Activated T-helper 1 cell treated with anti-CD3 and anti-CD28 coated beads, Interleukin-12 subunit alpha, Interleukin-12 subunit beta, Interleukin-2, Interleukin-4 antibody, amounts not matched to agents 30 ng/mL and 10 ng/mL and 1 ng/mL, durations not matched to agents 14 hours and 24 hours and 36 hours (primary cell): ENCODE measurements at places on chromosomes 16 and 17. TPM values are rescaled to one million over a fixed set of nuclear protein-coding genes. Genes with fewer than 3 reads are reported as not detected.

EXOC3L1 gene
- total RNA-seq = 0.34 TPM in 1 of 2 replicates, not detected in the other

CDH1 gene
- total RNA-seq = 0.64 and 2.2 TPM in 2 replicates

OR3A3 gene
- not detected in 2 replicates for total RNA-seq

NKD1 gene
- 1.1 and 1.4 TPM in 2 replicates for total RNA-seq

ZBTB4 gene
- 15.1 and 16.0 TPM in 2 replicates for total RNA-seq

EMC8 gene
- total RNA-seq = 49.5 and 51.1 TPM in 2 replicates

GPR142 gene
- not detected in 2 replicates for total RNA-seq

KRT15 gene
- not detected in 2 replicates for total RNA-seq

SP2 gene
- 24.0 and 26.3 TPM in 2 replicates for total RNA-seq

SPNS2 gene
- 0.17 TPM in 1 of 2 replicates, not detected in the other for total RNA-seq

DNA sequence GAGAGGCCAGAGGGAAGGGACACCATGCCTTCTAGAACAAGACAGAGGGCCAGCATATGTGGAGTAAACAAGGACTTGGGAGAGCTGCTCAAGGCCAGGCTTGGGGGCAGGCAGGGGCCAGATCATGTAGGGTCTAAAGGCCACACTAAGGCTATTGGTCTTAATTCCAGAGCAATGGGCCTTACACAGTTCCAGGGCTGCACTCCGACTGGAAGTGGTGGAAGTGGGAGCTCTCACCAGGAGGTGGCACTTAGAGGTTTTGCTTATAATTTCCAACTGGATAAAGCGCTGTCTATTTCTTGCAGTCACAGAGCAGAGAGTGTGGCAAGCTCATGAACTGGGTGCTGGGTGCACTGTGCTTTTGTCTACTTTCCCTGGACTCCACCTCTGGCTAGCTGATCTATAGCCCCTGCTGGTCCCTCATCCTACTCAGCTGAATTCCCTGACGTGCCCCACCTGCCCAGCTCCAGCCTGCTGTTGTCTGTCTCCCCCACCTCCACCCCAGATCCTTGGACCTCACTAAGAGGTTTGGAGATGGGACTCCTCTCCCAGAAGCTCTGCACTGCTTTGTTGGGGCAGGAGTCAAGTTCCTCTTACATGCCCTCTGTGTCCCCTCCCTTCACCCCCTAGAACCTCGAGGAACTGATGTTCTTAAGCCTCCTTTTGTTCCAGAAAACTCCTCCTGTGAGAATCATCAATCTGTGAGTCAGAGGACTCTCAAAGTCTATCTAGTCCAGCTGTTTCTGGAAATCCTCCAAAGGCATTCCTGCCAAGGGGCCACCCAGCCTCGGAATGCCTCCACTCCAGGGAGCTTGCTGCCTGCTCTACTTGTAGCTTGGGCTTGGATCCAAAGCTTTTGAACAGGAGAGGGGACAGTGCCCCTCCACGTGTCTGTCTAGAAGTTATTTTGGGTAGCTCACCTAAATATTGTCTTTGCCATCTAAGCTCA, 48.1 kb upstream of the KSR1 start:
- H3K4me3 ChIP-seq = no peak overlapping the region
- no peak overlapping the region for H3K27ac ChIP-seq
- no peak for DNase-seq
- H3K27me3 ChIP-seq = peaks cover 13% of the 10 kb centered on the region
- no peaks in the 10 kb centered on the region for H3K36me3 ChIP-seq

GRCh38 chr17:68047153-68047846, 11.8 kb downstream of the KPNA2 start:
- H3K36me3 ChIP-seq = peaks cover 44% of the 10 kb centered on the region
- peaks cover 6% of the 10 kb centered on the region for H3K4me1 ChIP-seq
- no peak for DNase-seq
- H3K27ac ChIP-seq = no peak overlapping the region
- no peaks in the 10 kb centered on the region for H3K27me3 ChIP-seq
- no peak overlapping the region for H3K4me3 ChIP-seq

DNA sequence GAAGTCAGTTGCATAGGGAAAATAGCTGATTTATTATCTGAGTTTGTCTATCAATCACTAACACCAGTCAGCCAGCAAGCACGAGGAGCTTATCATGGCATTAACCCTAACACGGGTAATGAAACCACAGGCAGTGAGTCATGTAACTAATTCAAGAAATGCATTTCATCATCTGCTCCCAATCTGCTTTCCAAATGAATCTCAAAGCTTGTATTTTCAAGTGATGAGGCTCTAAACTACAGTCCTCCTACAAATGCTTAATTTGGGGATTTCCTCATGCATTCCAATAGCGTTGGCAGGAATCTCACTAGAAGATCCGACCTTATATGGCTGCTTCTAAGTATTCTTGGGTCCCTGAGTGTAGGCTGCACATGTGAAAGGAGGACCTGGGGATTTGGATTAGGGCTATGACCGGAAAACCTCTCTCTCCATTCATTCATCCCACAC, 118.4 kb upstream of the HSBP1 start:
- peaks cover 3% of the 10 kb centered on the region for H3K27me3 ChIP-seq
- no peaks in the 10 kb centered on the region for H3K36me3 ChIP-seq
- H3K4me3 ChIP-seq = no peak overlapping the region
- no peak overlapping the region for H3K27ac ChIP-seq
- H3K4me1 ChIP-seq = no peaks in the 10 kb centered on the region
- DNase-seq = no peak

DNA sequence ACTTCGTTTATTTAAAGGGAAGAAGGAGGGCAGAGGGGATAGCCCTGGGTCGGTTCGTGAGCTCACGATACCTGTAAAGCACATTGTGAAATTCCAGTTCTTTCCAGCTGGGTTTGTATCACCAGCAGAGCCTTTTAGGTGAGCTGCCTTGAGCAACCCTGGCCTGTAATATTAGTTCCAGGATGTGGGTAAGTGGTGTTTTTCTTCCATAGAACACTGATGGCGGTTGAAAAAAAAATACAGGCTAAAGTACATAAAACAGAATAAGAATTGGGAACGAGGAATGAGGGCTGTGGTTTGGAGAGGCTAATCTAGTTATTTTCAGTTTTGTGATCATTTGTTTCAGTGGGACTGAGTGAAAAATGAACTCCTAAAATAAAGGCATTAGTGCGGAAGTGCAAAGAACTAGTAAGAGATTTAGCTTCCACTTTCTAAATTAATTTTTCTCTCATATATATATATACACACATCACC, 20.6 kb downstream of the HS3ST3B1 start:
- DNase-seq = no peak
- no peaks in the 10 kb centered on the region for H3K27me3 ChIP-seq
- peaks cover 34% of the 10 kb centered on the region for H3K36me3 ChIP-seq
- H3K27ac ChIP-seq = peak overlapping the region; percentile 55
- peaks cover 55% of the 10 kb centered on the region for H3K4me1 ChIP-seq
- H3K4me3 ChIP-seq = no peak overlapping the region

GRCh38 chr16:54801057-54801844, 129.4 kb upstream of the IRX5 start:
- H3K27ac ChIP-seq = no peak overlapping the region
- H3K36me3 ChIP-seq = no peaks in the 10 kb centered on the region
- H3K4me1 ChIP-seq = no peaks in the 10 kb centered on the region

- no peaks in the 10 kb centered on the region for H3K36me3 ChIP-seq
- DNase-seq = no peak
- no peaks in the 10 kb centered on the region for H3K27me3 ChIP-seq
- H3K4me1 ChIP-seq = peaks cover 5% of the 10 kb centered on the region
Observed at GRCh38 chr17:61144617-61145564, 254.8 kb upstream of the TBX2 start.

- peaks cover 5% of the 10 kb centered on the region for H3K4me1 ChIP-seq
- DNase-seq = no peak
- peaks cover 25% of the 10 kb centered on the region for H3K36me3 ChIP-seq
- no peak overlapping the region for H3K27ac ChIP-seq
- H3K27me3 ChIP-seq = no peaks in the 10 kb centered on the region
- H3K4me3 ChIP-seq = no peak overlapping the region
Observed at GRCh38 chr17:604765-605164, 109.9 kb downstream of the VPS53 start.

DNA sequence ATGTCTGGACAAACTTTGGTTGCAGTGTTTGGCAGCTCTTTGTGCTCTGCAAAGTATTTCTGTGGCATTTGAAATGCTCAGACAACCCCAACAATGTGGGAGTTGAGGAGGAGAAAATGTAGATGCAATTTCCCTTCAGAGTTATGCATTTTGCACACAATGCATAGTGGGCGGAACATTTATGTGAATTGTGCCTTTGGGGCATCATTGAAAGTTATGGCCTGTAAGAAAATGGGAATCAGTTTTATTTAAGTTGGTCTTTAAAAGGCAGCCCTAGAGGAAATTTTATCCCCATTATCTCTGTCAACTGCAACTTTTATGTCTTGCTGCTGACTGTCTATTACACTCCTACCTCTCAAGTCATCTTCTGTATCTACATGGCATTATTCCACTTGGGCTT, 176.2 kb downstream of the MAP2K6 start:
- no peak overlapping the region for H3K27ac ChIP-seq
- no peaks in the 10 kb centered on the region for H3K4me1 ChIP-seq
- no peak overlapping the region for H3K4me3 ChIP-seq
- no peak for DNase-seq

- H3K4me1 ChIP-seq = no peaks in the 10 kb centered on the region
- no peaks in the 10 kb centered on the region for H3K36me3 ChIP-seq
- no peak overlapping the region for H3K27ac ChIP-seq
- no peak overlapping the region for H3K4me3 ChIP-seq
Observed at GRCh38 chr16:73426433-73427160, 378.7 kb upstream of the ZFHX3 start.

DNA sequence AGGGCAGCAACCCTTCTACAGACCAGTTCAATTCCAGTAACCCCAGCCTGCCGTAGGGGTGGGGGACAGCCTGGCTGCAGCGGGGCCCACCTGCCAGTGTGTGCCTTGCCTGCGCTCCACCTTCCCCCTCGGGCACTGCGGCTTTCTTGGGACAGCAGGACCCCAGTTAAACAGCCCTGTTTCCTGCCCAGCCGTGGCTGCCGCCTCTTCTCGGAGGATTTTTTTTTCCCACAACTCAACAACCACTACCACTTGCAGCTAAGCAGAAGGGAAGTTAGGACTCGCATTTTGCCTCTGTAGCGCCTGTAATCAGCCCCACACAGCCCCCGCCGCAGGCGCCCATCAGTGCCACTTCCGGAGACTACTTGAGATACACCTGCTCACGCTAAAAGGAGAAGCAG, 76.1 kb downstream of the RAI1 start:
- no peak overlapping the region for H3K27ac ChIP-seq
- H3K4me1 ChIP-seq = peaks cover 22% of the 10 kb centered on the region
- no peaks in the 10 kb centered on the region for H3K36me3 ChIP-seq
- no peaks in the 10 kb centered on the region for H3K27me3 ChIP-seq

DNA sequence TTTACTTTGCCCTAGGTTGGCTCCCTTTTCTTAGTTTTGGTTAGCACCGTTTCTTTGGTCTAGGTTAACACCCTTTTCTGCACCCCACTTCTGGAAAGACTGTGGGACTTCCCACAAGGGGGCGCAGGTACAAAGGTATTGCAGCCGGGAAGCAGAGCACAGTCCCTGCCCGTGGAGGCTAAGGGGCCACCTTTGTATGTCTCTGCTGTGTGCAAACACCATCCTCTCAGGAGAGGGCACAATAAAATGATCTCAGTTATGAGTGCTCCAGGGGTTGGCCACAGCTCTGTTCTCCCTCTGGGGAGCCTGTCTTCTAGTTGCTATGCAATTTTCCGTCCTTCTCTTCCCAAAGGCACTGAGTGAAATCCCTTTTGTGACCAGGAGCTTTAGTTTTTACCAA, 28.4 kb upstream of the TMC5 start:
- peaks cover 29% of the 10 kb centered on the region for H3K27me3 ChIP-seq
- peaks cover 14% of the 10 kb centered on the region for H3K4me1 ChIP-seq
- H3K4me3 ChIP-seq = no peak overlapping the region

- no peak for DNase-seq
- no peaks in the 10 kb centered on the region for H3K4me1 ChIP-seq
- H3K27ac ChIP-seq = no peak overlapping the region
- peaks cover 4% of the 10 kb centered on the region for H3K27me3 ChIP-seq
Observed at GRCh38 chr17:62826956-62827355, 18.8 kb upstream of the MARCHF10 start.

DNA sequence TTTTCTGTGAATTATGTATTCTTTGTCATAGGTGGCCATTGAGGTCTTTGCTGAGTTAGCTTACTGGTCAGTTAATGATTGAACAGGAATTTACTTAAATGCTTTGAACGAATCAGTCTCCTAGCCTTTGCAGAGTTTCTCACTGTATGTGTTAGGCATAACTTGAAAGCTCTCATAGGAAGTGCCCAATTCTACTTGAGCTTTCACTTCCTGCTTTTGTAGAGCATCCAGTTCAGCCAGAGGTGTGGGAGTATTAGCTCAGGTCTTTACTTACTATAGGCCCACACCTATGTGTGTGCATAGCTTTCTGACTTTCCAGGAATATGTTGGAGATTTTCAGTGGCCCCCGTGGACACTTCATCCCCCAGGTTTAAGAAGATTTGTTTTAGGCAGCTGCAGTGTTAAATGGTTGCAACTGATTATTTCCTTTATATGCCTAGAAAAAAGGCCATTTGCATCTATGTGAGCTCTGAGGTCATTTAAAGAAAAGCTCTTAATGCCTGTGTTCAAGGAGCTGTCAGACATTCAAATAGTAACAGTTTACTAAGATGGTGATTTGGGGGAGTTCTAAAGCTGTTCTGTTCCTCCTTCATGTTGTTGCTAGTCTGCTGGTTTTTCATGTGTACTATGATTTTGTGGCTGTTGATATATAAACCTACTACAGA, 62.3 kb downstream of the PHKB start:
- peaks cover 3% of the 10 kb centered on the region for H3K36me3 ChIP-seq
- no peak overlapping the region for H3K4me3 ChIP-seq
- H3K4me1 ChIP-seq = peaks cover 13% of the 10 kb centered on the region
- H3K27ac ChIP-seq = no peak overlapping the region
- no peak for DNase-seq
- no peaks in the 10 kb centered on the region for H3K27me3 ChIP-seq

DNA sequence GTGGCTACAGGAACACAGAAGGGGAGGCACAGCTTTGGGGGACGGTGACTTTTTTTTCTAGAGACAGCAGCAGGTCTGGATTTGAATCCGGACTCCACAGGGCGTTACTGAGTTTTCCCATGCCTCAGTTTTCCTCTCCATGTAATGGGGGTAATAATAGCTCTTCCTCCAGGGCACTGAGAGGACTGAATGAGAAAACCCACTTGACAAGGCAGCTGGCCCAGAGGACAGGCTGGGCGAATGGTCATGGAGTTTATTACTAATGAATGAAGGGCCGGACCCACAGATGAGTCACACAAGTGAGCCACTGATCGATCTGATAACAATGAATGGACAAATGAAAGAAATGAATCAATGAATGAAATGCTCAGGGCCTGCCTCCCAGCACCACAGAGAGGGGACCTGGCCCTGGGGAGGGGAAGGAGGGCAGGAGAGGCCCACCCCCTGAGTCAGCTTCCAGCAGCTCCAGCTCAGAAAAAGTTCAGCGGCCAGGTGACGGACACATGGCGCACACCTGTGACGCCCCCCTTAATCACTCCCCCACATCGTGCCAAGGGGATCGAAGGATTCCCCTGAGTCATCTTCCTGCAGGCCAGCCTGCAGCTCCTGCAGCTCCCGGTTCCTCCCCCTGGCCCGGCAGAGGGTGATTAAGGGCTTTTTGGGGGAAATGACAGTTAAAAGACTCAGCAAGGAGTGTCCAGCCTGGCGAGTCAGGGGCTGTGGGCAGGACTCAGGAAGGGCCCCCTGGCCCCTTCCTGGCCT, 54.3 kb downstream of the SOCS1 start:
- no peak for DNase-seq
- no peaks in the 10 kb centered on the region for H3K36me3 ChIP-seq
- no peaks in the 10 kb centered on the region for H3K27me3 ChIP-seq
- peak overlapping the region; percentile 55 for H3K27ac ChIP-seq
